ENCODE measurements at places on chromosomes 11 and 22.

- peak; percentile 67 for DNase-seq
These were observed at the start of gene CASP1 for GRCh38 chr11:105034813-105035620. Gene CASP1, minus strand, starts transcription at chr11:105035144. Its CDS starts 31 bp downstream, at chr11:105035113.

DNA sequence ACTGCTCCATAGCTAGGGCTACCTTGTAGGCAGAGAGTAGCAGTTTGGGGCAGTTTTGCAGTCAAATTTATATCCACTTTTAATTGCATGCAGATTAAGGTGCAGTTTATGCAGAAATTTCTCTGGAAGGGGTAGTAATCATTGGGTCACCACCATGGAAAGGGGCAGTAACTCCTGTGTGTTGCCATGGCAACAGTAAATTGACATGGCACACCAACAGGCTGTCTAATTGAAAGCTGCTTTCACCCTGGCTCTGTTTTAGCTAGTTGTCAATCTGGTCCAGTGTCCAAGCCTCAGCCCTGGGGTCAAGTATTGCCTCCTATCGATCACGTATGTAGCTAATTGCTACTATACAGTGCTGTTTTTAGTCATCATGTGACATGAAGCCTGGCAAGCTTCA, 786.1 kb upstream of the CNTN5 start:
- no peak for DNase-seq

DNA sequence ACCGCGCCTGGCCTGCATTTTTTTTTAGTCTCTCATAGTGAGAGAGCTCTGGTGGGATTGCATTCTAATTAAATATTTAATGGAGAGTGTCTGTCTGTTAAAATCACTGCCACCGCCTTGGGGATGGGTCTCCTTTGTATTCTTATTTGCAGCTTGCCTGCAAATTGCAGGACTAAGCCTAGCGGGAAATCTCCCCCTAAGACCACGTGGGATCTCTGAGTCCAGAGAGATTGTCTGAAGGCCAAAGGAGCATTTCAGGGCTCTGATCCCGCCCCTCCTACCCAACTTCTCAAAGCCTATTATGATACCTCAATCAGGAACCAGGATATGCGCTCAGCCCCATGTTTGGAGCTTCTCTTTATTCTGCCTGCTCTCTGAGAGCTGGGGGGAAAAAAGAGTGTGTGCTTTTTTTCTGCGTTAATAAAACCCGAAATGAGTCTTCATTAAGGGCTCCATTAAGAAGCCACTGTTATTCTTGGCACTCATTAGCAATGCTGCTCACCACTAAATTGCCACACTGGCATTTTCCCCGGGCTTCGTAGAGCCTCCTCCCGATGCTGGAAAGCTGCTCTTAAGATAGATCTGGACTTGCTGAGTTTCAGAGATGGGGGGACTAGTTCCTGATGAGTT, 92.9 kb upstream of the THY1 start:
- no peak for DNase-seq

- DNase-seq: no peak
These were observed 102.1 kb downstream of the RPS6KA4 start for GRCh38 chr11:64461081-64461480.

DNA sequence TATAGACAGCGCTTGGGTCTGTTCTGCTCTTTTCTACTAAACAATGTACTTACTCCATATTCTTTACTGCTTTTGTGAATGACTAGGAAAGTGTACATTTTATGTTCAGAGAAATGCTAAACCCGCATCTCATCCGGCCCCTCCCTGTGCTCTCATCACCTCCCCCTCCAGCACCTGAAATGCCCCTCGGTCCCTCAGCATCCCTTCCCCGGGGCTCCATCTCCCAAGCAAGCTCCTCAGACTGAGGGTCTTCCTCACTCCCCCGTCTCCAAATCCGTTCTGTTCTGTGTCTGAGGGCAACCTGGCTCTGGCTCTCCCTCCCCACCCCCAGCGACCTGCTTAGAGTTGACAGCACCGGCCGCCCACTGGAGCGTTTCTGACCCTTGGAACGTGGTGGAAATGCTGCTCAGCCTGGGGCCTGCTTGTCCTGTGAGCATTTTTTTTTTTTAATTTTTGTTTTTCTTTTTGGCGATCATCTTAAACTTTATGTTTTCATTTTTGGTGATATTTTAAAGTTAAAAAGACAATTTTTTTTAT, 1.4 kb downstream of the SELENOO start:
- DNase-seq: no peak

GRCh38 chr22:45845076-45845487, 131.9 kb downstream of the WNT7B start:
- DNase-seq: no peak

DNA sequence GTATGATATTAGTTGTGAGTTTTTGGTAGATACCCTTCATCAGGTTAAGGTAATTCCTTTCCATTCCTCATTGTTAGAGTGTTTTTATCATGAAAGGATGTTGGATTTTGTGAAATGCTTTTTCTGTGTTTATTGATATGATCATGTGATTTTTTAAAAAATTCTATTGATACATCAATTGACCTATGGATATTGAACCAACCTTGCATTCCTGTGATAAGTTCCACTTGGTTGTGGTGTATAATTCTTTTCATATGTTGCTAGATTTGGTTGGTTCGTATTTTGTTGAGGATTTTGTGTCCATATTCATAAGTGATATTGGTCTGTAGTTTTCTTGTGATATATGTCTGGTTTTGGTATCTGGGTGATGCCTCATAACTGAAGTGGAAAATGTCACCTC, 6.7 kb downstream of the ANKRD13D start:
- DNase-seq: peak; percentile 35

DNA sequence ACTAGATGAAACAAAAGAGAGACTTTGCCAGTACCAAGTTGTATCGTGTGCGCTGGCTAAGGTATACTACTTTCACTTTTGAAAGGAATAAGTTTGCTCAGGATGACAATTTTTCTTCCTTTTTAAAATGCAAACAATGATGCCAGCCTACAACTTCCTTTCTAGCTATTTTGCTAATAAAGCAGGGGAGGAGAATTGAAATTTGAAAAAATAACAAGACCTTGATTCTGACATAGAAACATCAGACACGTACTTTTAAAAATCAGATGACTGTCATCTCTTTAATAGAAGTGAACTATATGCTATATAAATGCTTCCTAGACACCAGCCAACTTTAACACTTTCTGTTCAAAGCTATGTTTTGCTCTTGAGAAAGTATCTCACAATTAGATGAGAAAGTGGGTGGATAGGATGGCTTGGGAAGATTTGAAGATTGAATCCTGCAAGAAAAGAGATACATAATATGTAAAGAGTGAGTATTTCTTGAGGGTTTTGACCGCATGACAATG, 41.7 kb upstream of the BLID start:
- no peak for DNase-seq

DNA sequence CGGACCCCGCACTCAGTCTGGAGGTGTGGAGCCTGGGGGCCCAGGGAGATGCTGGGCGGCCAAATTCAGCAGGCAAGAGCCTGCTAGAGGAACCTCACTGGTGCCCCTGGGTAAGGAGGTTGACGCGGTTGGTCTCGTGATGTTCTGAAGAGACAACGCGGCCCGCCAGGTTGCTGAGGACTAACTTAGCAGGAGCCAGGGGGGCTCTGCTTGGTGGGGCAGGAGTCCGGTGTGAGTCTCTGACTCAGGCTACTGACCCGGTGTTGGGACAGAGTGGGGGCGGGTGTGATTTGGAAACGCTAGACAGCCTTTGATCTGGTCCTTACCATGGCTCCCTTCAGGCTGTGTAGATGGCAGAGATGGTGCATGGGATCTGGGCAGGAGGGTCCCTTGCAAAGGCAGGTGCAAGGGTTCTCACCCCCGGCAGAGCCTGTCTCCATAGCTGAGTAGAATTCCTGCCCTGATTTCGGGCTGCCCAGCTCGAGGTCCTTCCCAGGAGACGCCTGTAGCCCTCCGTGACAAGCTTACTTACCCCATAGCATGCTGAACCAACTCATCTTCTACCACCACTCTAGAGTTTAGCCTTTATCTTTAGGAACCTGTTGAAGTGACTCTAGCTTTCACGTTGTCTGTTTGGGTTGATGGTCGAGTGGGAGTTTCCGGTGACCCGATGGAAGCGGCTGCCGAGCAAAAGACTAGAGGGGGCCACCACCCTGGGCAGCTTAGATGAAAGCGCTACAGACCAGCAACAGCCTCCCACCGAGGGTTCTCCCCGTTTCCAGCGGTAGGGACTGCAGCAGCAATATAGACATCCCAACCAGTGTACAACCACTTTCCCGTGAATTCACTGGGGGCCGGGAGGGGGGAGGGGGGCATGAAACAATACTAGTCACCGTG, 38.4 kb downstream of the KCNC1 start:
- no peak for DNase-seq

- DNase-seq: no peak
These were observed 162.1 kb upstream of the RASSF10 start for GRCh38 chr11:12846786-12847615.

- no peak for DNase-seq
These were observed 2.8 kb downstream of the NAALADL1 start for GRCh38 chr11:65055538-65055937.

GRCh38 chr11:3162410-3163240, 2.5 kb downstream of the OSBPL5 start:
- no peak for DNase-seq
